ENCODE measurements at places on chromosomes 11 and 22.
A peak's percentile ranks its signal among the peaks of the same experiment; 100 is the strongest.

- DNase-seq = no peak
Observed at GRCh38 chr11:72630104-72630852, 43.9 kb downstream of the PDE2A start.

- no peak for DNase-seq
Observed at GRCh38 chr11:64103277-64103985, 62.5 kb downstream of the MACROD1 start.

DNA sequence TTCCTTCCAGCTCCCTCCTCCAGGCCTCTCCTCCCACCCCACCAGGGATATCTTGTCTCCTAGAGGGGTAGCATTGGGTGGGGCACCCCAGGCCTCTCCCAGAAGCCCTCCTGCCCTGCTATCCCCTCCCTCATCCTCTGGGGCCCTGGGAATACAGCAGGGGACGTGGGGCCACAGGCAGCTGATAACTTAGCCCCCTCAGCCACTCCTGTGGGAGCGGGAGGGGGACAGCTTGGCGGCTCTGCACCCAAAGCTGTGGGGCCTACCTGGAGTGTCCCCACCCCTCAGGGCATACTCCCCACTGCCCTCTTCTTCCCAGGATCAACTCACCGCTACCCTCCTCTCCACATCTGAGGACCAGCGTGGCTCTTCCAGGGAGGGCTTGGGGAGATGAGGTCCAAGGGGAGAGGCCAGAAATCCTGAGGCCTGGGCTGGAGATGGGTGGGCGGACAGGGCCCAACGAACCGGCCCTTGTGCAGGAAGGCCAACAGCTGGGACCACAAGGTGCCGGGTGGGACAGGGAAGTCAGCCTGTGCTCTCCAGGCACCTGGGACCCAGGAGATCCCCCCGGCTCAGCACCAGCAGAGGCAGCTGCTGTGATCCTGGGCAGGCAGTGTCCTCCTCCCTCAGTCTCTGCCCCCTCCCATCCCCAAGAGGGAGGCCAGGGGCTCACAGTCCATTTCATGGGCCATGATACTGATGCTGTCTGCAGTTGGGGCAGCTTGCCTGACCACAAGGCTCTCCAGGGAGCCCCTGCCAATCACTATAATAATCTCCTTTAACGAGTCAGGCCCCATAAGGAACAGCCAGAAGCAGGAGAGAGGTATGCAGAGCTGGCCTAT is 23.2 kb downstream of the NEAT1 start:
- peak; percentile 67 for DNase-seq

GRCh38 chr11:127789927-127790326 is 789.4 kb upstream of the KIRREL3 start:
- peak; percentile 15 for DNase-seq

DNA sequence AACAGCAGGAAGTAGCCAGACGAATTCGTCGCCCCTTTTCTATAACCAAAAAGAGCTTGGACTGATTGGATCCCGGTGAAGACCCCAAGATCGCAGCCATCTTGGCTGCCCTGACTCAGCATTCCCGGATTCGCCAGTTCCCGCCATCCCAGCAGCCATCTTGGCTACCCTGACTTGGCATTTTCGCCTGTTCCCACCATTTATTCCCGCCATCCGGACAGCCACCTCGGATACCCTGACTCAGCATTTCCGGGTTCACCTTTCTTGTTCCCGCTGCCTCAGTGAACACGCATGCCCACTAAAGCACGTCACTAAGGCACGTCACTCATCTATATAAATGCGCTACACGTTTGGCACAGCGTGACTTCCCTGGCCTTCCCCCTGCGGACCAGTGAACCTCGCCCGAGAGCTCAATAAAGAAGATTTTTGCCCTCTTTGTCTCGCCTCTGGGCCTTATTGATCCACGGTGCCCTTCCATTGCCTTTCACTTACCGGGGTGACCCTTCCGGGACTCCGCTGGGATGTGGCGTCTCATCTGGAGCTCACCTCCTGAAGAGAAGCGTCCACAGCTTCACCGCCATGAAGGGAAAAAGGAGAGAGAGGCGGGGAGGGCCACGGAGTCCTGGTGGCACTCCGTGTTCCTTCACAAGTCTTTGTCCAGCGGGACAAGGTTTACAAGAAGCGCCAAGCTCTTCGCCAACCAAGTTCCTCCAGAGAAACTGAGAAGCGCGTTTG is 4.0 kb upstream of the OR56A3 start:
- DNase-seq = no peak

- DNase-seq = no peak
Observed at GRCh38 chr22:30575859-30576258, 1.4 kb upstream of the GAL3ST1 start.

DNA sequence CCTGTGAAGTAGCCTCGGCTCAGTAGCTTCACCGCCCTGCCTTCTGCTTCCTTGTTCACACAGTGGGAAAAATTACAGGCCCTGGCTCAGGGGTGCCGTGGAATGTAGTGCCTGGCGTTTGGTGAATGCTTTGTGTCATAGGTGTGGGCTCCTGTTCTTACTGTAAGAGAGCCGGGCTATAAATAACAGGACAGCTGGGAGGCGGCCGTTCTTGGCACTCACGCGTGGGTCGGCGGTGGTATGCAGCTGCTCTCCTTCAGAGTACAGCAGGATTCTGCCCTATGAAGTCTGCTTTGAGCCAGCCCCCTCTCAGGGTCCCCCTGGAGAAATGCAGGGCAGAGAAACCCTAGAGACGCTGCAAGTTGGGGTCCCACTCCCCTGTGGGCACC is 84.2 kb downstream of the CTTN start:
- DNase-seq = no peak
